ENCODE measurements at places on chromosomes 11 and 22. TPM values are rescaled to one million over a fixed set of nuclear protein-coding genes. Genes with fewer than 3 reads are reported as not detected.

The TMEM151A gene
- total RNA-seq: 0.88 TPM

The TMEM184B gene
- 90.8 TPM for total RNA-seq

The RRM1 gene
- 28.4 TPM for total RNA-seq

The SLC37A2 gene
- 0.88 TPM for total RNA-seq

The PAX6 gene
- total RNA-seq: not detected

The TCF20 gene
- total RNA-seq: 39.7 TPM

The HMOX1 gene
- 8.0 TPM for total RNA-seq

All from placental pericyte (primary cell).